Stimulated activated CD4-positive, alpha-beta T cell treated with anti-CD3 and anti-CD28 coated beads, Interleukin-4, amount 100 ng/mL, for 24 hours (primary cell): ENCODE measurements at places on chromosomes 4 and X.

- no peak for DNase-seq
Measured at GRCh38 chr4:86975927-86976326, 41.1 kb downstream of the AFF1 start.

DNA sequence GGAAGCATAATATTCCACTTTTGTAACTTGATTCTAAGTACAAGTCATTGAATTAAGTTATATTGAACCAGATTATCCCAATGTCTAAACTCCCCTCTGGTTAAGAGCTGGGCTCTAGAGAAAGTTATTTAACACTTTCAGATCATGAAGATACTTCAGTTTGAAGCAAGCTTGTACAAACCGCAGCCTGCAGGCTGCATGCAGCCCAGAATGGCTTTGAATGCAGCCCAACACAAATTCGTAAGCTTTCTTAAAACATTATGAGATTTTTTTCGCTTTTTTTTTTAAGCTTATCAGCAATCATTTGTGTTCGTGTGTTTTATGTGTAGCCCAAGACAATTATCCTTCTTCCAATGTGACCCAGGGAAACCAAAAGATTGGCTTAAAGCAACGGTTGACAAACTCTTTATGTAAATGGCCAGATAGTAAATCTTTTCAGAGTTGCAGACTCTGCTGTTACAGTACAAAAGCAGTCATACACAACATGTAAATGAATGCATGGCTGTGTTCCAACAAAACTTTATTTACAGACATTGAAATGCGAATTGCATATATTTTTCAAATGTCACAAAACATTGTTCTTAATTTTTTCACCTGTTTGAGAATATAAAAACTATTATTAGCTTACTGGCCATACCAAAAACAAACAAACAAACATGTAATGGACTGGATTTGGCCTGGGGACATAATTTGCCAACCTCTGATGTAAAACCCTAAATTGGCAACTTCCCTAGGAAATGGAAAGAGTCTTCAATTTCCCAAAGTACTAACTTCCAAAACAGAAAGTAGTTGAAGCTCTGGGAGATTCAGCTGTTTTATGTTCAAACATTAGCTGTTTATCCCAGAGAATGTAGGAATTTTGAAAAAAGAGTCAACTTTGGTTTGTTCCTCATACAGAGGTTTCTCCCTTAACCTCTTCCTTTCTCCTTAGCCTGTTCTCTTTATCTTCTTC lies 201.1 kb upstream of the MBNL3 start:
- DNase-seq, result no peak

GRCh38 chrX:65647801-65648200 lies 19.7 kb upstream of the MSN start:
- DNase-seq, result no peak

- no peak for DNase-seq
Measured at GRCh38 chr4:138178566-138178965, 63.6 kb downstream of the SLC7A11 start.

- no peak for DNase-seq
Measured at GRCh38 chr4:15897577-15897976, 41.0 kb downstream of the FGFBP1 start.
